IMR-90 (cell line): ENCODE measurements at places on chromosomes 2 and 18.

DNA sequence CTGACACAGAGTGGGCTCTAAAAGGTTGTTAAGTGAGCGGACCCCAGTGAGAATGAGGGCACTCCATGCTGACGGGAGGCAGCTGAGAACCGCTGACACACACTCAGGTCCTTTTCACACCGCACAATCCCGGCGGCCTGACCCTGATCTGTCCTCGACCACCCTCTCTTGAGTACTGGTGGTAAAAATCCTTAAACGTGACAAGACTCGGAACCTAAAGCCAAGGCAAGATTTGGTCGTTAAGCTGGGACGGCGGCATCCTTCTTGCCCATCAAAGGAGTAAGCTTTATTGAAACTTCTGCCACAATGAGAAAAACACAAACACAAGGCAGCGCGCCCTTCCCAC, 569 bp downstream of the TMX3 start:
- DNase-seq = no peak

- DNase-seq = no peak
These were observed 476.4 kb upstream of the CHST9 start for GRCh38 chr18:27661320-27662018.

DNA sequence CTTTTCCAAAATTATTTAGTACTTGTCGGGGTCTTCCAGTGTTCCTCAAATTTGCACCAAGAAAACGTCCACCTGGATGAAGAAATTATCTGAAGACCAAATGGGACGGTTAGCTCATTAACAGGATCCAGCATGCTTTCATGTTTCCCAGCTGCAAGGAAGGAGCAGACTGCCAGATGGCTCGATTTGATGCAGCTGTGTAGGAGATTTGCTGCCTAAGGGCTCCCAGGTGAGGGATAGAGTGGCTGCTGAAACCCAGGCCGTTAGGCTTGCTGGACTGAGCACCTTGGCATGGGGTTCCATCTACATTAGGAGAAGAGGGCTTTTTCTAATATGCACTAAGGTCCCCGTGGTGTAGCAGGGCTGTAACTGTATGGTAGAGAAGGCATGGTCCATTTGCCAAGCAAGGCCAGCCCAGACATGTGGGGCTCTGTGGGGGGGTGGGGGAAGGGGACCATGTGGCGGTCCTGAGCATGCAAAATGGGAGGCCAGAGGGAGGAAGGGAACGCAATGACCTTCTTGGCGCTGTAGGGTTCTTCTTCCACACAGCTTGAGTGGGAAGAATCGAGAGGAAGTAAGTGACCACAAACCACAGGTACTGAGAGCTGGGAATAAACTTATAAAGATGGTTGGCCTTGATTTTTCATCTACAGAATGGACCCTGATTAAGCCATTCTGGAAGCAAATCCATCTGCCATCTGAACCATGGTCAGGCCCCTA, 144.0 kb downstream of the TMEM163 start:
- no peak for DNase-seq

DNA sequence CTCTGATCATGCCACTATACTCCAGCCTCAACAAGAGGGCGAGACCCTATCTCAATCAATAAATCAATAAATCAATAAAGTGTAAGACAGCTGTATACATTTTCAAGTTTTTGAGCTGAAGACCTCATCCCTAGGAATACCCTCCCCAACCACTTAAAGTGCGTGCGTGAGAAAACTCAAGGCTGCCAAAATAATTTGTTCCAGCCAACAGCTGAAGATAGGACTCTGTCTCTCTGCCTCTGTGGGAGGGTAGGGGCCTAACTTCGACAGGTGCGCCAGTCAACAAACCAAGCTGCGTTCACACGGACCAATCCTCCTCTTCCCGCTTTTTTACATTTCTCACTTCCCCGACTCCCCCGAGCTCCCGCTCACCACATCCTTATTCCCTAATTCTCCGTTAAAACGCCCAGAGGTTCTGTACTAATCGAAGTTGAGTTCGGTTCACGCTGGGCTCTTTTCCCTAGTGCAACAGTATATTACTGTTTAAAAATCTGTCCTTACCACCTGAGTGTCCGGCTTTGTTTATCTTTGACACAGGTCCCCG, 618 bp downstream of the POLR2D start:
- DNase-seq = no peak

DNA sequence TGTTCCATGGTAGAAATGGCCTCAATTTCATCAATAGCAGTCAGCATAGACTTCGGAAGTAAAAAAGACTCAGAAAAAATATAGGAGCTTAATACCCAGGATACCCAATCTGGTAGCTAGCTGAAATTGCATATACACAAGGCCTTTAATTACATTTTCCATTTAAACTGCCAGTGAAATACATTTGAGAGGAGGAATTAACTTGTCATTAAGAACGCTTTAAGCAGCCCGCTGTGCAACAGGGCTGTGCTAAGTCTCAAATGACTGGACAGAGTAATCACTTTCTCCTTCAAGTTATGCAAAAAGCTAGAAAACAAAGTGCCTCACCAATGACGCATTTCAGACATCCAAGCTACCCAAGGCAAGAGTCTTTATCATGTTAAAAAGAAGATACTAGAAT, 558.8 kb downstream of the MBD2 start:
- no peak for DNase-seq

DNA sequence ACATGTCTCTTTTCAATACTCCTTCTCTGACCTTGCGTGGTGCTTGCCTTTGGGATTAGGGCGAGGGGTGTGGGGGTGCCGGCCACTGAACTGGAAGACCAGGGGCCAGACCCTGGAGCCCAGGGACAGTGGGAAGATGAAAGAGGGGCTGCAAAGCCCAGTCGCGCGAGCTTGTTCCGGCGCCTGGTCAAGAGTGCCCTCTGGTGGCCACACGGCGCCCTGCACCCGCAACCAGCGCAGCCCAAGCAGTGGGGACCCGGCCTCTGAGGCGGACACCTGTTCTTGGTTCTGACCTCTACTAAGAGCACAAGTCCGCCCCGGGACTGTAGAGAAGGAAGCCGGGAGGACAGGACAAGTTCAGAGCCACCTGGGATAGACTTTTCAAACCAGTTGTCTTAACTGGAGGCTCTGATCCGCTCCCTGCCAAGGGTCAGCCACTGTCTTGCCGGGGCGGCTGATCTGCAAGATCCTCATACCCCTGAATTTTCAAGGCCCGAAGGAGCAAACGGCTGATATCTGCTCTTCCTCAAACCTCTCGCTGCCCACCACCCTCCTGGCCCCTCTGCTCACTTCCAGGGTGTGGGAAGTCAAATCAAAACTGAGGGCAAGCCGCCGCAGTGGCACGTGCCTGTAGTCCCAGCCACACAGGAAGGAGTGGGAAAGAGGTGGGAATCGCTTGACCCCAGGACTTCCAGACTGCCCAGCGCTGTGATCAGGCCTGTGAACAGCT, 14.9 kb upstream of the MSH6 start:
- DNase-seq = peak; percentile 30
